ENCODE measurements at places on chromosomes 1 and 21.

- no peak for DNase-seq
Observed at GRCh38 chr1:43358121-43358745, 548 bp upstream of the CDC20 start.

DNA sequence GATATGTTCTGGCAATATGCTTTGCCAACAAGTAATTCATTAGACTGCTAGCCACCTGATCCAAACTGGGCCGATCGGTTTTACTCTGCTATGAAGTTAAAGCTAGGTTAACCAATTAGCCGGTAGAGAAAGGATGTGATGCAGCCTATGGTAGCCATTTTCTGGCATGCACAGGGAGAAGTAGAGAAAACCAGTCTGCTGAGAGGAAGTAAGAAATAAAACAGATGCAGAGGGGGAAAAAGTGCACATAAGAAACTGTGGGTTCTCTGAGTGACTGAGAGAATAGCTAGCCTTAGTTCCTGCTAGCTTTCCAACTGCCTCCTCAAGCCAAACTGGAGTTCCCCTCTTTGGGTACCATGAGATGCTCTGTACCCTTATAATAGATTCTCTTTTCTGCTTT, 52.8 kb downstream of the ARID4B start:
- no peak for DNase-seq

GRCh38 chr1:88610687-88611086, 73.4 kb upstream of the PKN2 start:
- no peak for DNase-seq

GRCh38 chr1:48093696-48094528, 96.7 kb upstream of the TRABD2B start:
- DNase-seq, result peak; percentile 45
